ENCODE measurements at places on chromosomes 5 and 9. TPM values are rescaled to one million over a fixed set of nuclear protein-coding genes. Genes with fewer than 3 reads are reported as not detected.

The SPRY4 gene
- total RNA-seq: 13.8 TPM

- DNase-seq: peak; percentile 66
Observed at GRCh38 chr5:40755093-40755406, 711 bp downstream of the TTC33 start.

The MRPL41 gene
- total RNA-seq: 8.6 TPM

DNA sequence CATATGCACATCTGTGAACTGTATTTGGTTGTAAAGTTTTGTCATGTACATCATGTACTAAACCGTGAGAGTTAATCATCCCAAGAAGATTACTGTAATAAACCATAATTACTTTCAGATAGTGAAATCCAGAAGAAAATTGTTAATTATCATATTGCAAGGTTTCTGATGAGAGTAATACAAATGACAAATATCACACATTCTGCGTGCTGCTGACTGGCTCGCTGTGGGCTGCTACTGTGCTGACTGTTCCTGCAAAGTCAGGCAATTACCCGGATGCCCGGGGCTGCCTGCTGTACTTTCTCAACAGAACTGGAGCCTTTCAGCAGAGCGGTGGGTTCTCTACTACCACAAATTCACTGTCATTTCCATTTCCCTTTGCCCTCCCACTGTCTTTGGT, 68.3 kb downstream of the SMARCA2 start:
- no peak for DNase-seq

DNA sequence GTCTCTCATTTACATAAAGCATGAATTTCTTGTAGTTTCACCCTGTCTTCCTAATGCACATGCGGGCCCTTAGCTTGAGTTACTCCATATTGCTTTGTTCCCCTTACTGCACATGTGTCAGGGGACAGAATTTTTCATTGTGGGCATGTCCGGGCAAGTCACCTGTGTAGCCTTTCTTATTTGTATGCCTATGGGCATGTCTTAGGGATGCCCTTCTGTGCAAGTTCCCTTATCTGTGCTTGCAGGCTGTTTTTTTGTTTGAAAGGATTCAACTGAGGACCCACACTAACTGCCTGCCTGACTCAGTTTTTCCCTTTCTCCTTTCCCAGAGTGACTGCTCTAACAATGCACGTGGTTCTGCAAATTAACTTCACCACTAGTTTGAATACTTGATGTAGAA, 161.7 kb downstream of the YTHDC2 start:
- no peak for DNase-seq

The NTRK2 gene
- 11.5 TPM for total RNA-seq

DNA sequence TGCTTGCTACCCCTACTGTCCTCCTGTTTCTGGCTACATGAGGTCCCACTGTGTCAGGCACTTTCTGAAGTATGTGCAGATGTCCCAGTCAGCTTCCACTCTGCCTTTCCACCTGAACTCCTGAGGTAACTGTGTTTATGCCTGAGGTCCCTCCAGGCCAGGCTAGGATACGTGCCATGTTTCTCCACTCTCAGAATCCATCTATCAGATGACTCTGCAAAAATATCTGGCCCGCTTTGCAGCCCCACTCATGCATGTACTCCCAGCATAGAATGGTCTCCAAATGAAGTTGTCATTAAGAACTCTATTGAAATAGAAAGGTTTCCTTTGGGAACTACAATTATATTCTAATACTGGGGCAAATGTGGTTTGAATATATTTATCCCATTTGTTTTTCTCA, 231.9 kb upstream of the RASEF start:
- no peak for DNase-seq

The SAXO1 gene
- not detected for total RNA-seq

The RPL37 gene
- total RNA-seq: 59.1 TPM

- DNase-seq: no peak
Observed at GRCh38 chr5:150391986-150392385, 20.7 kb downstream of the CD74 start.

The PTRH1 gene
- 3.8 TPM for total RNA-seq

GRCh38 chr9:99471033-99471432, 249.0 kb downstream of the SEC61B start:
- DNase-seq: no peak

DNA sequence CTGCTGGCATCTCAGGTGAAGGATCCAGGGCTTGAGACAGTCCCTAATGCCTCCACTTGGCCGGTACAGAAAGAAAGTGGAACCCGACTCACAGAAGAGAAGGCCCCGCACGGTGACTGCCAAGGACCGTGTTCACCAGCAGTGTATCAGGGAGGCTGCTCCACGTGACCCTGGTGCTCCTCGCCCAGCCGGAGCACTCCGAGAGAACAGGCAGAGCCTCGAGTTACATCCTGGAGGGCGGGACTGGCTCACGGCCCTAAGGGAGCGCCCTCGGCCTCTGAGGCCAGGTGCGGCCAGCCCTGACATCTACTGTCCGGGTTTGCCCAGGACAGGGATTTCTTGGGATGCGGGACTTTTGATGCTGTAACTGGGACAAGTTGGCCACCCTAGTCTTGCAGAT, 104.0 kb upstream of the SARDH start:
- DNase-seq: no peak

GRCh38 chr9:91519520-91520277, 96.1 kb upstream of the NFIL3 start:
- DNase-seq: no peak
